ENCODE measurements at places on chromosomes 16 and 17.

DNA sequence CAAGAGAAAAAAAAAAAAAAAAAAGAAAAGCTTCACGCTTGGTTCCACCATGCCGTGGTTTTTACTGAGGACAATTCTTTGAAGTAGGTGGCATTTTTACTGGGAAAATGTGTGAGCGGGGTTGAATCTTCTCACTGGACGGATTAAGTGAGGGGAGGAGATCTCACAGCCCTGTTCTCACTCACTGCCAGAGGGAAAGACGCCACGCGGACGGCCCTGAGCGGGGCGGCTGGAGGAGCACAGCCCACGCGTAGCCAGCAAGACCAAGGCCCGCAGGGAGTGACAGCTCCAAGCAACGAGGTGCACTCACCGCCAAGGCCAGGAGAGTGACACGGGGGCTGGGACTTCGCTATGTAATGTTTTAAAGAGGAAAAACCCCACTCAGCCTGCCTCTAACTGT, 43.1 kb downstream of the MRM3 start:
- no peak for DNase-seq

DNA sequence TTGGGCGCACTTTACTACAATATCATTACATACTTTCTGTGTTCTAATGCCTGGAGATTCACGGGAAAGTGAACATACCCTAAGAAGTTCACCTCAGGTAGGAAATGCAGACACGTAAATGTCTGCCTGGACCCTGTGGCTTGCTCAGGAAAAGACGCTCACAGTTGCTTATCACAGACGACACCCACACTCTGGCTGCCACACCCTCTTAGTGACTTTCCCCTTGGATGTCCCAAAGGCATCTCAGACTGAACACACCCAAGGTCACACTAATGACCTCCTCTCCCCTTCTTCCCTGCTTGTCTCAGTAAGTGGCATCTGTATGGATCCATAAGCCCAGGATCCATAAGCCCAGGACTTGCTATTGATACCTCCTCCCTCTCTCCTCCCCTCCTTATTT, 32.6 kb downstream of the CDRT15 start:
- no peak for DNase-seq

DNA sequence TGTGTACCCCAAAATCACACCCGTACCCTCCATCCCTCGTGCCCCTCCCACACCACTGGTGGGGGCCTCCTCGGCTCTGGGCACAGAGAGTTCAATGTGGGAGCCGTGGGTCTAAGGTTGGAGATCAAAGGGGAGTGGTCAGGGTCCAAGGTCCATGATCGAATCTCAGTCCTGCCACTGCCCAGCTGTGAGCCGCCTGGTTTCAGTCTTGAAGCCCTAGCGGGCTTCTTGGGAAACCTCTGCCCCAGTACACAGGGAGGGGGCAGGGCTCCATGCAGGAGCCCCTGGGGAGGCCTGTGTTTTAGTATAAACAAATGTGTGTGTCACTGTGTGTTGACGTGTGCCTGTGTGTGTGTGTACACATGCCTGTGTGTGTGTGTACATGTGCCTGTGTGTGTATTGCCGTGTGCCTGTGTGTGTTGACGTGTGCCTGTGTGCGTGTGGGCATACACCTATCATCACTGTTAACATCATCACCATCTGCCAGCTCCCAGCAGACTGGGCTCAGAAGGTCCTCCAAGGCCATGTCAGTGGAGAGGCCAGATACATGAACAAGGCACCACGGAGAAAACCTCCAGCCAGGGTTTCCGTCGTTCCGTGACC, 26.5 kb upstream of the ZNF469 start:
- DNase-seq: no peak

DNA sequence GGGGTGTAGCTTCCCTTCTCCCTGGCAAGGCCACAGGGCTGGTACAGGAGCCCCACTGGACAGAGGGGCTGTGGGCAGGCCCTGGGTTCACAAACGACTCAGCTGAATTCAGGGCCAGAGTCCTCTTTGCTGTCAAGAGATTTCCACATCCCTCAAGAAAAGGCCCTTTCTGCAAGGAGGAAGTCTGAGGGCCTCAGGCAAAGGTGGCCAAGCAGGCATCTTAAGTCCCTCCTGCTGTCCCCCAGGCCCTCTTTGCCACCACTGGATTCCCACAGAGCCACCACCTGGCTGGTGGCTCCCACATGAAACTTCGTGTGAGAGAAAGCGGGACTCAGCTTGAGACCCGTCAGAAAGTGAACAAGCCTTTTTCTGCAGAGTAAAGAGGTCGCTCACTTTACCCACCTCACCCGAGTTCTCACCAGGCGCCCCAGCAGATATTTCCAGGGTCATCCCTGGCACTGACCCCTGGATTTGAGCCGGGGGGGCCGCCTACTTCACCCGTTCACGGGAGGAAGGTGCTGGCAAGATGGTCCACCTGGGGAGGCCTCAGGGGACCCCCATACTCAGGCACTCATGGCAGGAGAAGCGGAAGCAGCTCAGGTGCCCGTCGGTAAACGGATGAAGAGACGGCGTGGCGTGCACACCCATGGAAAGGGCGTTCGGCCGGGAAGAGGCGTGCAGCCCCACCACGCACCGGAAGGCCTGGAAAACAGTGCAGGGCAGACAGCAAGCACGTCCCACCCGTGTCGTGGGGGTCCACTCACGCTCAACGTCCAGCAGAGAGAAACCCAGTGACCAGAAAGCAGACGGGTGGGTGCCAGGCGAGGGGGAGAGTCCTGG, 3.6 kb downstream of the RNF166 start:
- DNase-seq: peak; percentile 61

GRCh38 chr16:56997264-56997663, 7.9 kb downstream of the NLRC5 start:
- no peak for DNase-seq

- DNase-seq: no peak
Measured at GRCh38 chr16:50298591-50299507, 32.5 kb downstream of the ADCY7 start.

- DNase-seq: no peak
Measured at GRCh38 chr17:49748791-49749190, 15.1 kb downstream of the FAM117A start.

- DNase-seq: no peak
Measured at GRCh38 chr16:66146798-66147197, 219.7 kb upstream of the CDH5 start.

DNA sequence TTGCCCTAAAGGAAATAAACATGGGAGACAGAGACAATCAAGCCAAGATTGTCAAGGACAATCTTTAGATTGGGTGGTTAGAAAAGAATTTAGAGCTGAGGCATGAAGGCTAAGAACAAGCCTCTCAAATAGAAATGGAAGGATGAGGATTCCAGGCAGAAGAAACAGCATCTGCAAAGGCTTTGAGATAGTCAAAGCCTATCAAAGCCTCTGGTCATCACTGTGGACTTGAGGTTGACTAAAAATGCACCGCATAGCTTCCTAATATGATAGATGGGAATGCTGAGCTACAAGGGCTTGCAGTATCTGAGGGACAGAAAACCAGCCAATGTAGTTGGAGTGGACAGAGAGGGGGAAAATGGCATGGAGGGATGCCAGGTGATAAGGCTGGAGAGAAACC, 109.8 kb upstream of the FAM20A start:
- no peak for DNase-seq

DNA sequence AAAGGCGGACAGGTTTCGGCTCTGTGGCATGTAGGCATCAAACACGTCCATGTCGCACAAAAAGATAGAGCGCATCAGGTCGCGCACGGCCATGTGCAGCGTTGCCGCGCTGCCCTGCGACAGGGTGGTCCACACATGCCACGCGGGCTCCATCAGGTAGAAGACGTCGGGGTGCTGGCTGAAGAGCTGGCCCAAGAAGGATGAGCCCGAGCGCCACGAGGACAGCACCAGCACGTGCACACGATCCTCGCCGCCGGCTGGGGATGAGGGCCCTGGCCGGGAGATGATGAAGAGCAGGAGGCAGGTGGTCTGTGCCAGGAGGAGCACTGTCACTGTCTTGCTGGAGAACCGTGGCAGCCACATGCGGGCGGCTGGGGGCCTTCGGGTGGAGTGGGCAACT, 5.9 kb downstream of the CHST5 start:
- no peak for DNase-seq

GRCh38 chr16:12267491-12267890, 291.0 kb downstream of the SNX29 start:
- DNase-seq: no peak

DNA sequence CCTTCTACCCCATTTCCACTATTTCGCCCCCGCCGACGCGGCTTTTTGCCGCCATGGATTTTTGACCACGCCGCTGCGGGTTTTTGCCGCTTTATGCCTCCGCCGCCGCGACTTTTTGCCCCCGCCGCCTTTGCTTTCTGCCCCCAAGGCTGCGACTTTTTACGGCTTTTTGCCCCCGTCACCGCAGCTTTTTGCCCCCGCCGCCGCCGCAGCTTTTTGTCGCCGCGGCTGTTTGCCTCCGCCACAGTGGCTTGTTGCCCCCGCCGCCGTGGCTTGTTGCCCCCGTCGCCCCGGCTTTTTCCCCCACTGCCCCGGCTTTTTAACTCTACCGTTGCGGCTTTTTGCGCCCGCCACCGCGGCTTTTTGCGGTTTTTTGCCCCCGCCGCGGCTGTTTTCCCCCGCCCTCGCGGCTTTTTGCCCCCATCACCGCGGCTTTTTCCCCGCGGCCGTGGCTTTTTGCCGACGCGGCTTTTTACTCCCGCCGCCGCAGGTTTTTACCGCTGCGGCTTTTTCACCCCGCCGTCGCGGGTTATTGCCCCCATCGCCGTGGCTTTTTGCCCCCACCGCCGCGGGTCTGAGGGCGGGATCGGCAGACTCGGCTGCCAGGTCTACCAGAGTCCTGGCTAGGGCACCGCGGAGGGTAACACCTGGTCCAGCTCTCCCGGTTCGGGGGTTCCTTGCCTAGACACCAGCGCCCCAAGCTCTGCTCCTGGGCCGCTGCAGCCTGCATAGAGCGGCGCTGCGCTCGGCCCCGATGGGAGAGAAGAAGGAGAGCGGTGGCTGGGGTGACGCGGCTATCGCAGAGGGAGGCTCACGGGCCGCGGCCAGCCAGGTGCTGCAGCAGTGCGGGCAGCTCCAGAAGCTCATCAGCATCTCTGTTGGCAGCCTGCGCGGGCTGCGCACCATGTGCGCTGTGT, 562.7 kb upstream of the WSB1 start:
- DNase-seq: no peak

GRCh38 chr16:81715358-81716196, 63.5 kb upstream of the PLCG2 start:
- DNase-seq: no peak

GRCh38 chr17:1939981-1940809, 84.9 kb downstream of the RTN4RL1 start:
- DNase-seq: no peak

DNA sequence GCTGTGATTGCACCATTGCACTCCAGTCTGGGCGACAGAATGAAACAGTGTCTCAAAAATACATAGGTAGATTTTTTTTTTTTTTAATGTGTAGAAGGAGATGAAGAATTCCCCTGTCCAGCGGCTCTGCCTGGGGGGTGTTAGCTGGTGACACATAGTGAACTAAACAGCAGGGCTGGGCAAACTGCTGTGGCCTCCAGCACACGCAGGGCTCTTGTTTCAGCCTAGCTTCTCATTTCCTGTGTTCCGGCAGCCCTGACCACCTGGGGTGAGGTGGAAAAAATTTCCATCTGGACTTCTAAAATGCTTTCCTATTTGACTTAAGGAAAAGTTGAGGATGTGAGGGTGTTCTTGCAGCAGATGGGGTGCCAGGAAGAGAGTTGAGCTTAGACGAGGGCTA, 33.3 kb upstream of the RGS9 start:
- DNase-seq: no peak

DNA sequence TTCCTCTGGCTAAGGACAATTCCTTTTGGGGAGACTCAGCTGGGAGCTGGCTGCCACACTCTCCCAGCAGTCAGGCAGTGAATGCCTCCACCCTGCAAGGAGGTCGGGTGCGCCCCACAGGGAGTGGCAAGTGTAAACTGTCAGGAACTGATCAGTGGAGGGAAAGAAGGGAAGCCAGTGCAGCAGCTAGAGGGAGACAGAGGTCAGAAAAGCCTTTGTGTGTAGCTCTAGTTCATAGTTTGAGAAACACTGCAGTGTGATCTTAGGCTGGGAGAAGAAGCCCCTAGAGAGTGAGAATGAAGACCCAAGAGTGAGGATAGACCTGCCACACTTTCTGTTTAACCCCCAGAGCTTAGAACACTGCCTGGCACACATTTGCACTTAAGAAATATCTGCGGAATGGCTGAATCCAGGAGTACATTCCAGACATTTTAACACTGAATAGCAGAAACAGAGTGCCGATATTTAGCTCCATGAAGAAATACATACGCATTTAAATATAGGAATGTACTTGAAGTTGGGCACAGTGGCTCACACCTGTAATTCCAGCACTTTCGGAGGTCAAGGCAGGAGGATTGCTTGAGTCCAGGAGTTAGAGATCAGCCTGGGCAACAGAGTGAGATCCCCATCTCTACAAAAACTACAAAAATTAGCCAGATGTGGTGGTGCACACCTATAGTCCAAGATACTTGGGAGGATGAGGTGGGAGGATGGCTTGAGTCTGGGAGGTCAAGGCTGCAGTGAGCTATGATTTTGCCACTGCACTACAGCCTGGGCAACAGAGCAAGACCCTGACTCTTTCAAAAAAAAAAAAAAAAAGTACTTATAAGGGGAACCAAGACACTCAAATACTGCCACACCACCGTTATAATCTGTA, 11.1 kb upstream of the SLC5A11 start:
- no peak for DNase-seq

DNA sequence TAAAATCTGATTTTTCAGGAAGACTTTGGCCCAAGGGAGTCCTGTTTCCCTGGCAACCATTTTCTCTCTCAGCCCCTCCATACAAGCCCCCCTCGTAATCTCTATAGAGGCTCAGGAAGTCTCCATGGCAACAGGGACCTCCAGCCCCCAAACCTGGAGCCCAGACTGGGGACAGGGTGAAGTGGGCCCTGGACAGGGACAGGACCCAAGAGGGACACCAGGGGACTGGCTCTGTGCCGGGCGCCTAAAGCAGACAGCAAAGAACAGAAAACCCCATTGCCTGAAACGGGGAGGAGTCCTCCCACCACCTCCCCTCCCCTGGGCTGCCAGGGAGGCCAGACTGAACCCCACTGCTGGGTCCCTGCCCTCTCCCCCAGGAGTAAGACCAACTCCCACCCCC, 40.6 kb downstream of the CPNE2 start:
- DNase-seq: no peak

DNA sequence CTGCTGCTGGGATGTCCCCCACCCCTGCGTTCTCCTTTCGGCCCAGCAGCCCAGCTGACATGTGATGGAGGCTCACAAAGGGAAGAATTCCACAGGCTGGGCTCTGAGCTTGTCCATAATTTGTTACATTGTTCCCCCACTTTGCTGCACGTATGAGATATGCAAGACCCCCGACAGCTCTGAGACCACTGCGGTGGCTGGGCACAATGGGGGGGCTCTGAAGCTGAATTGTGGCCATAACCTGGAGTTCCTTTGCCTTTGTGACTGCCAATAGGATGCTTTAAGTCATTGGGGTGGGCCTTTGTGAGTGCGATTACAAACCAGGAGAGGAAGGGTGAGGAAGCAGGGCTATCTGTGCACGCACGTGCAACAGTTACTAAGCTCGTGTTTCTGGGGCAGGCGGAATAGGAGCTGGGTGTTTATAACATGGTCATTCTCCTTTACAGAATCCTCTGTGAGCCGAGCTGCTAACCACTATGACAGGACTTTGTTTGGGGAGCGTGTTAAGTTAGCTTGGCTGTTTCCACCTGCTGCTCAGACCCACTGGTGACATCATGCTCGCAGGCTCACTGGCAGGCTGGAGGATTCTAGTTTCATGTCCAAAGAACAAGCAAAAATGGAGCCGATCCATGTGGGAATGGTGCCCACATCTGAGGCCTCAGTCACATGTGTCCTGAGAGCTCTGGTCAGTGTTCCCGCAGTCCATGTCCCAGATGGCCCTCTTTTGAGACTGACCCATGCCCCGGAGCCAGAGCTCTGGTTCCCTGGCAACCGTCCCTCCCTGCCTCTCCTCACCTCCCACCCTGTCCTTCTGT, 208.3 kb upstream of the SALL1 start:
- no peak for DNase-seq

All from GF-D8 (cell line).